Esophagus squamous epithelium (tissue), 5 donors: ENCODE measurements at places on chromosomes 1 and 21.

DNA sequence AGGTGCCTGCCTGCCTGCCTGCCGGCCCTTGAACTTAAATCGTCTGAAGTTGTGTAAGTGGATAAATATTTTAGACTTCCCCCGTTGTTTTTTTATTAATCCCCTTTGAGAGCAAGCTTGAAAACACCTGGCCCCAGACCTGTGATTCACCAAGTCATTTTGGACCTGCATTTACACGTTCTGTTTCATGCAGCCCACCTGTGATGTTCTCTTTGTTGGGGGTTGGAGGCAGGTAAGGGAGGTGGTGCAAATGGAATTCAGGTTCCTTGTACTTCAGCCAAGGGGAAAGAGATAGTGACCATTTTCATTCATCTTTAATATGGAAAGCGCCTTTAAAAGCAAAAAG lies 1.2 kb downstream of the SLC37A1 start:
- DNase-seq, result no peak

GRCh38 chr21:16976193-16976592 lies 536.6 kb upstream of the CXADR start:
- DNase-seq, result no peak

DNA sequence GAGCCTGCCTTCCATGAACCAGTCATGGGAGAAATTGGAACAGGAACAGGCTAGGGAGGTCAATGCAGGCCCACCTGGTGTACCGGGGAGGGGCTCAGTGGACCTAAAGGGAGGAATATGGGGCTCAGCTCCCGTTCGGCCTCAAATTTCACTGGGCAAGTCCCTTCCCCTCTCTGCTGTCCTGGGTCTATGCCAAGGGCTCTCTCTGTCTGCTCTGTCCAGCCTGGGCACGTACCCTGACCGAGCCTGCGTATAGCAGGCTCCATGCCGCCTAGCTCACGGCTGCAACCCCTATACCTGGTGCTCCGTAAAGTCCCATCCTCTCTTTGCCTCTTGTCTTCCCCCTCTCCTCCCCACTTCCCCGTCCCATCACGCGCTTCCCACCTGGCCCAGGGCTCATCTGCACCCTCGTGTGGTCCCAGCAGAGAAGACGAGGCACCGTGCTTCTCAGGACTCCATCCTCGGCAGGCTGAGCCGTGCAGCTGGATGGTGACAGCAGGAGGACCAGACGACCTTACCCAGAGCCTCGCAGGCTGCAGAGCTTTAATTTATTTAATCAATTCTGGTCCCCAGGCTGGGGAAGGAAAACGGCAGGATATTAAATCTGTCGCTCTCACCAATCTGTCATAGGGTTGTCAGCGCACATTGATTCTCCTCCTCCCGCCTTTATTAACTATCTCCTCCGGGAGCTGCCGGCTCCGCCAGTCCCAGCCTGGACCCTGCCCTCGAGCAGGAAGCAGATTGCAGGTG lies 25.0 kb upstream of the DISP3 start:
- DNase-seq, result no peak

DNA sequence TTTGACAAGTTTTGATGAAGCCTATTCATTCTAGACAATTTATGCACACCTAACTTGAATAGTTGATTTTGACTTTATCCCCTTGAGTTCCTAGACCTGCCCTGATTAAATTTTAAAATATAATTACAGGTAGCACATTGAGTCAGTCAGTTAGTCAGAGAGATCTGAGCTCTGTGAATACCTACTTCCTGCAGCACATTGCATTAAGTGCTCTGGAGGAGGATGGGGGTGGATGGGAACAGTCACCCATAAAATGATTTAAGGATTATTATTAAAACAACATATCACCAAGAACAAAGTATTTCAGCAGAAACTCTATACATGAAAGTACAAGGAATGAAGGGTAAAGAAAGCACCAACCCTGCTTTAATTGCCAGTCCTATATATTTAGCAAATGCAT lies 11.8 kb upstream of the RPF1 start:
- DNase-seq, result no peak

GRCh38 chr1:100661176-100661575 lies 58.4 kb upstream of the VCAM1 start:
- DNase-seq, result no peak

DNA sequence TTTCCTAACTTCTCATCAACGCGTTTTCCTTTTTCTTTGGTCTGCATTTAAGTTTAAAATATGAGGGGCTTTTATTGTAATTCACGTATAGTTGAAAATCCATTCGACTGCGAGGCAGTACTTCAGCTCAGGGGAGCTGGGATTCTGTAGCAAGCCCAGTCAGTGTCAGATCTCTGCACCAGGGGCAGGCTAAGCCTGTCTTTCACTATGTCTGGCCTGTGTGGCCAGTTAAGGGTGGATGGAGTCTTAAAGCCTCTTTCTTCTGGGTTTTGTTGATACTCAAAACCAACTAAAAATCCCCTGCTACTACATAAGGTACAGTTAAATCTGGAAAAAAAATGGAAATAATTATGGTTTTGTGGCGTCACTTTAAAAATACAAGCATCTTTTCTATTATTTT lies 124.7 kb downstream of the TYW3 start:
- no peak for DNase-seq

GRCh38 chr1:160494620-160495019 lies 28.4 kb downstream of the SLAMF6 start:
- no peak for DNase-seq

DNA sequence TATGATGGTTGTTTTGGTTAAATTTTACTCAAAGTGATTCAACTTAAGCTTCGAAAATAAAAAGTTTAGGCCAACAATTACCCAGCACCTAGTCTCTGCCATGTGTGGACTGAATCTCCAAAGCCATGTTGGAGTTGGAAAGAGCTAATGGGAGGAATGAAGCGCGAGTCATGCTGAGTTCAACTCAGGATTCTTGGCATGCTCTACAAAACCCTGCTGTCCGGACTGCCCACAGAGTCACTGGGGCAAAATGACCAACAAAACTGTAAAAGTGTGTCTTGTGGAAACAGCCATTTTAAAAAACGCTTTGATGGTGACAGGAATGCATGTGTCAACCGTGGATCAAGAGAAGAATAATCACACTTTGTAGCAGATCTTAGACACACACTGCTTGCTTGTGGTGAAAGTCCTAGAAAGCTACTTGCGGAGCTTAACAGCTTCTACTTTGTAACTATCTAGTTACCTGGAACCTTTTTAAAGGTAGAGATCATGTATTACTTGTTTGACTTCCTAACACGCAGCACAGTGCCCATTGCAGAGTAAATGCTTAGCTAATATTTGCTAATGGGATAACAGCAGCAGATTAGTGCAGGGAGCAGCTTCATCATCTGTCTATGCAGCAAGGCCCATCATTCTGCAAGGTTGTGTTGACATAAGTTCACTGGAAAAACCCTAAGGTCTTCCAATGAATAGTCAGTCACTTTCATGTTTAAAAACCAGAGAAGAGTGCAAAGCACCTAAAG lies 7.0 kb upstream of the GBP6 start:
- no peak for DNase-seq

GRCh38 chr1:23903754-23904153 lies 9.4 kb downstream of the CNR2 start:
- DNase-seq, result no peak

DNA sequence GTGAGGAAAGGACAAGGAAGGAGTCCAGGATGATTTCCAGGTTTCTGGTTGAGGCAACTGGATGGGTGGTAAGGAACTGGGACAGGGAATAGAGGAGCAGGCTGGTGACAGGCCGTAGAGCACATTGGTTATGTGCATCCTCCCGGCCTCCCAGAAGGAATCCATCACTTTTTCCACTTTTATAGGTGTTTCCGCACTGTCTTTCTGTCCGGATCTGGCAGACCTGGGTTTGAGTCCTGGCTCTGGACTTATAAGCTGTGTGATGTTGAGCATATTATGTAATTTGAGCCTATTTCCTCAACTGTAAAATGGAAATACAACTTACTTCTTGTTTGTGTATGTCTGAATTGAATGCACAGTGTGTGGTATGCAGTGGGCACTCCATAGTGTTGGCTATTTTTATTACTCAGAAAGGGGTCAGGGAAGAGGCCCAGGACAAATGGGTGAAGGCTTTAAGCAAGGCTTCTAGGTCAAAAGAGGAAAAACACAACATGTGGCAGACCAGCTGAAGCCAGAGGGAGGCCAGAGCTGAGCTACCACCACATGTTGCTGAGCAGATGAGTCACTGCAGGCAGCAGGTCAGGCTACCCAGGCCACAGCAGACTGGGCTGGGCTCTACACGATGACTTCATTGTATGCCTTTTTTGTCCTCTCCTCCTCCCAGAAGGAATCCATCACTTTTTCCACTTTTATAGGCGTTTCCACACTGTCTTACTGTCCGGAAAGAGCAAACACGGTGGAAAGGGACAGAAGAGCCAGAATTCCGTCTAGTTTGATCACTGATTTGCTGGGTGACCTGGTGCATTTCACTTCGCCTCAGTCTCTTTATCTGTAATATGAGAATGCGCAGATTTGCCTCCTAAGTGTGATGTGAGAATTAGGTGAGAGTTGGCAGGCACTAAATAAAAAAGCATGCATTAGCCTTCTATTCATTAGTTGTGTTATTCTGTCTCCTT lies 791 bp upstream of the MAST2 start:
- DNase-seq, result peak; percentile 16

GRCh38 chr1:66206563-66207144 lies 327.3 kb upstream of the SGIP1 start:
- DNase-seq, result no peak

DNA sequence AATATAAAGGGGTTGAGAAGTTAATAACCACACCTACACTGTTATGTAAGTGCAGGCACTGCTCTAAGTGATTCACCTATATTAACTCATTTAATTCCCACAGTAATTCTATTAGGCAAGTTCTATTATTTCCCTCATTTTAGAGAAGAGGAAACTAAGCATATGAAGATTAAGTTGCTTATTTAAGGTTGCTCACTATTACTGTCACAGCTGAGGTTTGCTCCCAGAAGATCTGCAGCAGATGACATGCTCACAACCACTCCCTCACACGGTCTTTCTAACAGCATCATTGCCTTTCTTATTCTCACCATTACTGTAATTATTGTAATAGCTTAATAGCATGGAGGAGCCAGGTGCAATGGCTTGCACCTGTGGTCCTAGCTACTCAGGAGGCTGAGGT lies 196.4 kb upstream of the GREM2 start:
- no peak for DNase-seq

- no peak for DNase-seq
Measured at GRCh38 chr1:246753670-246754535, 29.7 kb downstream of the SCCPDH start.

GRCh38 chr1:110697606-110698005 lies 22.9 kb upstream of the KCNA3 start:
- no peak for DNase-seq

DNA sequence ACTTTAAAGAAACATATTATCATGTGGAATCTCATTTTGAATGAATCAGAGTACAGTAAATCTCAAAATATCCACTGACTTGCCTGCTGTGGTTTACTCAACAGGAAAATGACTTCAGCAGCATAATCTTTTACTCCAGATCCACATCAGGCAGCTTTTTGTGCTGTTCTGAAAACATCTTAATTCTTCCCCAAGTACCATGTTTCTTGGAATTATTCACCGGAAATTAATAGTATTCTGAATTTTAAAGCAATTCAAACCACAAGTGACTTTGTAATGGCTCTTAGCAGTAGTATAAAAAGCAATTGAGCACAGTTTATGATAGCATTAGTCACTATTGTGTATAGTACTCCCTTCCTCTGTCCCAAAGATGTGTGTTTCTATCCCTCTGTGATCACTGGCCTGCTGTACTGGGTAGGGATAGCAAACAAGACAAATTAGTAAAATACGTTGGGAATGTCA lies 64.2 kb upstream of the ERRFI1 start:
- DNase-seq, result no peak

- no peak for DNase-seq
Measured at GRCh38 chr1:93615582-93616150, 66.0 kb downstream of the BCAR3 start.

DNA sequence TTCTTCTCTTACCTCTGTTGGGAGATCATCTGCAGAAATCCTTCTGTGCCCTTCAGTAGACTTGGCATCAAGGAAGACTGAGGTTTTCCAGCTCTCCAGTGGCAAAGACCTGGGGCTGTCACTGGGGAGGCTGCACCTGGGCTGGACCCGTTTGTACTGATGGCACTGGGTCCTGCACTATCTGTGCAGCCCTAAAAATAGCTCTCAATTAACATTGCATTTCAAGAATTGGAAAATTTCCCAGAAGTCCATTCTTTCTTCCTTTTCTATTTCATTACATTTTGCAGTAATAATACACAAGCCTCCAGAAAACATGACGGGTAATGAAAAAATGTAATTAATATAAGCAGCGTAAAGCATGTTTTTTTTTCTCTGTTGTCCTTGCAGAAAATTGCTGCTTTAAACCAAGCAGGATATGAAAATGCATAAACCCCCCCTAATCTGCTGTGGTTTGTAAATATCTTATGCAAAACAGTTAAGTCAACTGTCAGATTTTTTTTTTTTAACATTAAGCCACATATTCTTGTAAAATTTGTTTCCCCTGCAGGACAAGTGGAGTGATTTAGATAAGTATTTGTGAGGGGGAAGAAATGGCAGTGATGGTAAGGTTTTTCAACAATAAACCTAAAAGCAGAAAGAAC lies 64.9 kb downstream of the LMO4 start:
- no peak for DNase-seq

DNA sequence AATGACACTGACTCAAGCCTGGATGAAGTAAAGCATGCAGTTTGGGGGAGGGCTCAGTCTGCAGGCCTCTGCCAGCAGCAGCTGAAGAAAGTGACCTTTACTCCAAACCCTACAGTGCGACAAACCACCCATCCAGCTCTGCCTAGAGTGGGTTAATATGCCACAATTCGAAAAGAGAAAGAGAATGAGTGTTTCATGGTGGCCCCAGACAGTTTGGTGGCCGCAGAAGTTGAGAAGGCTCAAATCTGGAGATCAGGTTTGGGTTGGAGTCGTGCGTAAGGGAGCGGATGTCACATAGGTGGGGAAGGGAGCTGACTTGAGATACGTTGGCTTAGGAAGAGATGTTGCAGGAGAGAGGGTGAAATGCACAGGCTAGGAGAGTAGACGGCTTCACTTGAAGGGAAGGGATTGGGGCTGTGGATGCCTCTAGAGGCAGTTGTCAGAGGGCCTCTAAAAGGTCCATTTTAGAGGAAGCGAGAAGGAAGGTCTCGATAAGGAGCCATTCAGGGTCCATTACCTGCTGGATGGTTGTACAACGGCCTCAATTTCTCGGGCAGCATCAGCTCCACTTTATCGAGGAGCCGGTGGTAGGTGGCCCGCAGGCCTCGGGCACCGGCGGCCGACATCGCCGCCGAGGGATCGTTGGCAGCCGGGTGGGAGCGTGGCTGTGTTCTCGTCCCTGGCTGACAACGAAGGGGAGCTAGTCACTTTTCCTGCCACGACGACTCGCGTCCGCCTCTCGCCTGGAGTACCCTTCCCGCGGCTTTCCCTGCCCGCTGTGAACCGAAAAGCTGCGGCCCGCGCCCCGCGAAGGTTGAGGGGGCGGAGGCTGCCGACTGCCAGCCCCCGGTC lies 1.0 kb upstream of the DCAF6 start:
- no peak for DNase-seq

GRCh38 chr1:110007046-110007830 lies 22.7 kb downstream of the AHCYL1 start:
- DNase-seq, result no peak

- DNase-seq, result no peak
Measured at GRCh38 chr1:8706291-8706690, 111.1 kb downstream of the RERE start.
